ENCODE measurements at places on chromosomes 6 and 20.

- no peak for DNase-seq
These were observed 183.2 kb upstream of the TCF21 start for GRCh38 chr6:133705731-133706130.

GRCh38 chr6:147227770-147228320, 23.6 kb downstream of the STXBP5 start:
- no peak for DNase-seq

GRCh38 chr6:58290177-58290576, 972.7 kb downstream of the PRIM2 start:
- DNase-seq, result no peak

DNA sequence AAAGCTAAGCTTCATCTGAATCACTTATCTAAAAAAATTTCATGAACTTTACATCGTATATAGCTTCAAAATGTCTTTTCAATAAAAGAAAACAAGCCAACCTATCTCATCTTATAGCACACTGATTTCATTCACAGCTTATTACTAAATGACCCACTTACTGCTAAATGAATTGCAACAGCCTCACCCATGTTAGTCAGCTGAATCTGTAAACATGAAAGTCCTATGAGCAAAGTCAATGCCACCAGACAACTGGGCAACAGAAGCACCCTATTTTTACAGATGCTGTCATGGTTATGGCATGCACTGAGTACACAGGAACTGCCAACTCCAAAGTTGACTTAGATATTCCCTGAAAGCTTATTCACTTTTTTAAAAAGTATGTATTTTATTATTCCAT, 41.2 kb upstream of the DST start:
- no peak for DNase-seq

- no peak for DNase-seq
These were observed 37.7 kb downstream of the PMEPA1 start for GRCh38 chr20:57672164-57672563.

DNA sequence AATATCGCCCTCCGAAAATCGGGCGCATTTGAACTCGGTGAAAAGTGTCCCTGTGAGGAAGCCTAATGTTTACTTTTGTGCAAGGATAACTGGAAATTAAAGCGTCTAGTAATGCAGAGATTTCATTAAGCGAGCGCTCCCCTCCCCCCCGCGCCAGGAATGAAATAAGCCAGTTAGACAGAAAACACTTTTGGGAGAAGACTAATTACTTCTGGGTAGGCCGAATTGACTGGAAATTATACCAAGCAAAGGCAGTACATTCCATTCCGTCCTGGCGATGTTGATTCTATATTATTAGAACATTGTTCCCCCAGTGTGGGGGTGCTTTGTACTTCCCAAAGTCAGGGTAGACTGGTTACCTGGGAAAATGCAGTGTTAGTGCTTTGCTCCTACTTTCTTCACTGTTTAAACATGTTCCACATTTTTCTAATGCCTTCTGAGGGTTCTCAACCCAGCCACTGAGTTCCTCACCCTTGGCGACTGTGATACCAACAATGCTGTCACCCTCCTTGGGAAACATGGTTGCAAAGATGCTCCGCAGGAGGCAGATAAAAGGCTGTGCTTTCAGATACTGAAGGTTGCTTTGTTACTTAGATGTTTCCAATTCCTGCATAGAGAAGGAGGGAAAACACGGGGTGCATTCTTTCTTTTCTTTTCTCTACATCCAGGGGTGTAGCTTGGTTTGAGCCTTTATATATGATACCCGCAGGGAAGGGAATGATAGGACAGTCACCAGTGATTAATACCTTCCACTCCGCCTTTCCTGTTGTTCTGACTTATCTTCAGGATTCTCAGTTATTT, 2.6 kb downstream of the GJA1 start:
- DNase-seq, result no peak

GRCh38 chr20:33602826-33603590, 59.1 kb upstream of the C20orf144 start:
- DNase-seq, result no peak

DNA sequence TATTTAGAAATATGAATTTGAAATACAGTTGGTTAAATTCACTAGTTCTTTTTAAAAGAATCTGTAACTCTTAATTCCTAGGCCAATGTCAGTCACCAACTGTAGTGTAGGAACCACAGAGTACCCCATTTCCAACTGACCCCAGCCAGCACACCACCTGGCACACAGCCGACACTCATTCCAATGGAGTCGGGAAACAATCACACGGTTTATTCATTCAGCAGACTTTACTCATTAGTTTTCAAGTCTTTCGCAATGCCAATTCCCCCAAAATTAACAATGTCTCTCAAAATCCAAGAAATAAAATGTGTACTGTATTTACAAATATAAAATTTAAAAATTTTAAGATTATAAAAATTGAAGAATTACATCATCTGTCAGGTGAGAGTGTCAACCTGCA, 13.5 kb downstream of the ARG1 start:
- no peak for DNase-seq

GRCh38 chr20:24770628-24771541, 178.2 kb upstream of the CST7 start:
- DNase-seq, result no peak

- DNase-seq, result no peak
These were observed 21.2 kb upstream of the BHLHE23 start for GRCh38 chr20:63027922-63028389.

DNA sequence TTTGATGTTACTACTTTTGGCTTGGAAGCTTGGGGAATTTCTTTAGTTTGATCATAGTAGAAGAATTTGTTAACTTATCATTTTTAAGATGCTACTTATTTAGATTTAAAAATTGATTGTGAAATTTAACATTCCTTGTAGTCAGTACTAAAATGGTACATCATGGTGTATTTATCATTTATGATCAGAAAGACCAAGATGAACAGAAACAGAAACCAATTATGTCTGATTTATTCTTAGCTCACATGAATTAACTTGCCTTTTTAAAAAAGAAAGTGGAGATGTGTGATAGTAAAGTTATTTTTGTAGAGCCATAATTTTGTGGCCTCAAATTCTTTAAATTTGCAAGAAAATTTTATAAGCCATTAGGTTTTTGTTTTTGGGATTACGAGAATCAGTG, 77.6 kb downstream of the LIN28B start:
- no peak for DNase-seq

GRCh38 chr6:124947971-124948451, 14.2 kb upstream of the RNF217 start:
- DNase-seq, result no peak

DNA sequence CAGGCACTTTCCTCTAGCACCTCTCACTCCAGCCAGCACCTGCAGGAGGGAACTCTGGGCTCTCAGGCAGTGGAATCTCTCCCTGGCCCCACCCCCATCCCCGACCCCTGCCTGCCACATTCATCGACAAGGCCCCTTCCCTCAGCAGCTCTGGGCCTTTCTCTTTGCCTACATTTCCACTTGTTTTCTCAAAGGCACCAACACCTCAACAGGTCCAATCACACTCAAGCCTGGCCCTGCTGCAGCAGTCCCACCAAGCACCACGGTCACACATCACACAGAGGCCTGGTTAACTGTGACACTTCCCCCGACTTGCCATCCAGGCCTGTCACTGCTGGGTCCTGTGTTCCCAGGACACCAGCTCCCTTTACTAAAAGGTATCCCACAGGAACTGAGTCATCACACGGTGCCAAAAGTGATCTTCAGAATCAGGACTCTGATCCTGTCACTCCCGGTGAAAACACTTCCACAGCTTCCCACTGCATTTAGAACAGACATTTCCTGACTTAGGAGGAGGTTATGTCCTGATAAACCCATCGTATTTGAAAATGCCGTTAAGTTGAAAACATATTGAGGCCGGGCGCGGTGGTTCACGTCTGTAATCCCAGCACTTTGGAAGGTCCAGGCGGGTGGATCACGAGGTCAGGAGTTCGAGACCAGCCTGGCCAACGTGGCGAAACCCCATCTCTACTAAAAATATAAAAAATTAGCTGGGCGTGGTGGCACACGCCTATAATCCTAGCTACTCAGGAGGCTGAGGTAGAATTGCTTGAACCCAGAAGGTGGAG, 54.9 kb downstream of the MYH7B start:
- peak; percentile 9 for DNase-seq

- no peak for DNase-seq
These were observed 183.7 kb upstream of the PMEPA1 start for GRCh38 chr20:57893366-57893999.

DNA sequence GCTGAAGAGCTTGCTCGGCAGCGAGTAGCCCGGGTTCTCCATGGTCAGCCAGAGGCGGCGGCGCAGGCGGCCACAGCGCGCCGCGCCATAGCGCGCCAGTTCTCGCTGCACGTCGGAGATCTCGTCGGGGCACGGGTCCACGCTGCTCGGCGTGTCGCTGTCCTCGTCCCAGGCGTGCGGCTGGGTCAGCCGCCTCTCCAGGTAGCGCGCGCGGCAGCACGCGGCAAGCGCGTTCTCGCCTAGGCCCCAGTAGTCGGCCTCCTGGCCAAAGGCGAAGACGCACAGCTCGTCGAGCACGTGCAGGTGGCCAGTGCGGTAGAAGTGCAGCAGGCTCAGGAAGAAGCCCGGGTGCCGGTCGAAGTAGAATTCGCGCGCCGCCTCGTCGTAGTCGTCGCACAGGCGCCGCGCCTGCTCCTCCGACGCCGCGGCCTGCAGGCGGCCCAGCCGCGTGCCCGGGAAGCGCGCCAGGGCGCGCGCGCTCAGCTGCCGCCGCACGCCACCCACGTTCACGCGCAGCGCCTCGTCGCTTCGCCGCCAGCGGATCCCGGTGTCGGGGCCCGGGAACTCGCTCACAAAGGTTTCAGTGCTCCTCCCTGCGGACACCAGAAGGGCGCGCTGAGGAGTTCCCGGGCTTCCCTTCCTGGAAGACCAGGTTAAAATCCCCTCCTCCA, 2.7 kb downstream of the KCNS1 start:
- DNase-seq, result peak; percentile 26

GRCh38 chr6:1858196-1858595, 248.5 kb downstream of the FOXC1 start:
- no peak for DNase-seq

- DNase-seq, result no peak
These were observed 108.5 kb downstream of the PRND start for GRCh38 chr20:4830259-4830658.

DNA sequence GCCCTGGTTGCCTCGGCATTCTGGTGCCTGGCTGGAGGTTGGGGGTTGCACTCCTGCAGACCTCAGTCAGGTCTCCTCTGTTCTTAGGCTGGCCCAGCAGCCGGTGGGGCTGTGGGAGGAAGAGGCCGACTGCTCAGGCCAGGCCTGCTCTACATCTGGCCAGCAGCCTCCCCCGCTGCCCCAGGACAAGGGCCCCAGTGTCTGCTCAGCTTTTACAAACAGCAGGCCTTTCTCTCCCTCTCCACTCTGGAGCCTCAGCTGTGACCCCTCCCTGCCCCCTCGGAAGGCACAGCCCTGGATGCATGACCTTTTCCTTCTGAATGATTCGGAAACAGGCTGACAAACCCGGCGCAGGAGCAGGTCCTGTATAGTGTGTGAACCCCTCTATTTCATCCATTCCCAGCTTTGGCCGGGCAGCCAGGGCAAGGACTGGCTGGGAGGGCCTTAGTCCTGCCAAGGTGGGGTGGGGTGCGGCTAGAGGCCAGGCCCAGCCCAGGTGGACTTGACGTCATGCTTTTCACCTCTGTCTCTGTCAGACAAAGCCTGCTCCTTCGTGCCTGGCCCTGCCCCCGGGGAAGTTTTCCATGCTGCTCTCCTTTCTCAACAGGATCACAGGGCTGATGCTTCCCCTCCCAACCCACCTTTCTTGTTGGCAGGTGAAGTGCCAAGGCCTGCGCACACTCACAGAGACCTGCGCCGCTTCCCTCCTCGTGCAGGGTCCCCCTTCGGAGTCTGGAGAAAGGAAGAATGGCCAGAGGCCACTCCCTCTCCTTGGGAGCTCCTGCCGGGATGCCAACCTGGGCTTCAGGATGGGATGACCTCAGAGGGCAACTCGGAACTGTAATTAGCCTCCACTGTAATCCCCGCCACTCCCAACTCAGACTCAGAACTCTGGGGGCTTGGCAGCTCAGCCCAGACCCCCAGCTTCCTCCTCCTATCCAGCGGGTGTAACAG, 10.1 kb upstream of the ITPR3 start:
- no peak for DNase-seq

- DNase-seq, result no peak
These were observed 1424.8 kb upstream of the EYS start for GRCh38 chr6:67131827-67132226.

DNA sequence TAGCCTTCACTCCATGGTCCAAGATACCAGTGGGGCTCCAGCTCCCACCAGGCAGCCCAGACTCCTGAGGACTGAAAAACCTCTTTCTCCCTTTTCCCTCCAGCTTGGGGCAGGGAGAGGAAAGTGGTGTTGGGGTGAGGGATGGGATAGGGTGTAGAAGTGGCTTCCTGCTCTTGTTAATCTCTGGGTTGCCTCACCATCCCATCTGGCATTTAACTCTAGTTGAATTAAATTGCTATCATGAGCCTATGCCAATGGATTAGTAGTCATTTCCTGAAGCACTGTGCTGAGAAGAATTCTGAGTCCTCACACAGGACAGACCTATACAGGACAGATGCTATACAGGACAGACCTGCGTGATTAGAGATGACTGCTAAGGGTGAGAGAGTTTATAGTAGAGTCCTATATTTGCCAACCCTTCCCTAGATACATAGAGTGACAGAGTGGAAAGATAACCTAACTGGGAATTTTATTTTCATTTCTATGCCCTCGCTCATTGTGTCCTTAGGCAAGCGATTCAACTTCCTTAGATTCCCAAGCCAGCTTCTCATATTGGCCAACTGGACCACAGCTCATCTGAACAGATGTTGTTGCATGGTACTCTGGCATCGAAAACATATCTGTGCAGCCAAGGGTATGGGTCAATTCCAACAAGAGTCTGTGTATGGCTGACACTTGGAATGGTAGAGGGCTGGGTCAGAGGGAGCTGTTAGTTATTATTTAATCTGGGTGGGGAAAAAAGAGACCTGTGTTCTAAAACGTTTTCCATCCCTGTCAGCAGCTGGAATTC, 42.8 kb downstream of the MCHR2 start:
- no peak for DNase-seq

- no peak for DNase-seq
These were observed 11.3 kb downstream of the KDM1B start for GRCh38 chr6:18166312-18167036.

DNA sequence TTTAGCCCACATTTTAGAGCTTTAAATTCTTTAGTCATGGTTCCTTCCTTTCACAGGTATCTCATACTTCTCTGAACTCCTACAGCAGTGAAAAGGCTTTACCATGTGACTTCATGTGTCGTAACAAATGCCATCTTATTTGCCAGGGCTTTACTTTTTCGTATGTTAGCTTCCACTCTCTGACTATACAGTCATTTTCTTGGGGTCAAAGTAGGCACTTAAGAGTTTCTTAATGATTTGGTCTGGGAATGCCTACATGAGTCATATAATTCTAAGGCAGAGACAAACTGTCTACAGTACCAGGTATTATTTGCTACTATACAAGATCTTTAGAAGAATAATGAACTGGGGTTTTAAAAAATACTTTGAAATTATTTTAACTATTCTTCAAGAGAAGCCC, 15.0 kb downstream of the RAB23 start:
- DNase-seq, result no peak

Measured in activated T-cell treated with anti-CD3 and anti-CD28 coated beads, Interleukin-2, amount 50 U/mL, for 1 hour (primary cell).